ENCODE measurements at places on chromosomes 11 and 22. TPM values are rescaled to one million over a fixed set of nuclear protein-coding genes. Genes with fewer than 3 reads are reported as not detected.

Gene HEPHL1
- total RNA-seq = not detected

Gene LRRN4CL
- 0.39 TPM for total RNA-seq

Gene OSBP2
- 4.2 TPM for total RNA-seq

Gene TRPM5
- not detected for total RNA-seq

Gene KIAA0930
- total RNA-seq = 64.7 TPM

Gene CCDC157
- 2.9 TPM for total RNA-seq

Gene CFL1
- 939 TPM for total RNA-seq

Gene MYBPC3
- not detected for total RNA-seq

Gene SART1
- total RNA-seq = 45.5 TPM

Gene TIMP3
- total RNA-seq = 36.2 TPM

DNA sequence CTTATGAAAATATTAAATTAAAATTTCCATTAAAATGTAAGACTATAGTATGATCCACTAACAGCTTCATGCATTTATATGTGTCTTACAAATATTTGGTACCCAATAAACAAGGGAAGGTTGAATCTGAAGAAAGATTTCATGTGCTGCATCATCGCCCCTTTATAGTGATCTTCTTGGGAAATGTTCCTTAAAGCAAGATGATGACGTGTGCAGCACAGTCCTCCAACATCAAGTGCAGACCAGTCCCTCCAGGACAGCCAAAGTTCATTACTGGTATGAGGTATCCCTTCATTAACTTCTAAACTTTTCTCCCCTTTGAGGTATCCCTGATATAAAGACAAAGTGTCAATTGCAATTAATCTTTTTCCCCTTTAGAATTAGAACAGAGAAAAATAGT, 567.0 kb downstream of the METTL15 start:
- DNase-seq = no peak
- H3K4me1 ChIP-seq = peaks cover 16% of the 10 kb centered on the region
- H3K36me3 ChIP-seq = no peaks in the 10 kb centered on the region
- H3K27ac ChIP-seq = no peak overlapping the region
- H3K4me3 ChIP-seq = no peak overlapping the region

DNA sequence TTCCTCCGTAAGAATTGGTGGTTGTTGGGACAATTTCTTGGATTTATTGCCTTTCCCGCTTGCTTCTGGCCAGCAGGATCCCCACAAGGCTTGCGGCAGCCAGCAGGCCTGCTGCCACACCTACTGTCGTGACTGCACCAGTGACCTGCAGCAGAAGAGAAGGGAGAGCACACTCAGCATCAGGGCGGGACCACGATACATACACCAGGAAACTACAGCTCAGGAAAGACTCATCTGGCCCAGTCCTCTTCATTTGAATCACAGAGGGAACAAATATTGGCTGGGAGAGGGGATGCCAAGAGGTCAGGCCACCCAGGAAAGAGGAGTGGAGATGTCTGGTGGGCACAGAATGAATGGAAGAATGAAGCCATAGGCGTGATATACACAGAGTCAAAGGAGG, 10.3 kb downstream of the PLAAT2 start:
- no peak overlapping the region for H3K27ac ChIP-seq
- H3K4me1 ChIP-seq = no peaks in the 10 kb centered on the region
- no peaks in the 10 kb centered on the region for H3K36me3 ChIP-seq
- H3K27me3 ChIP-seq = peaks cover 29% of the 10 kb centered on the region
- DNase-seq = no peak

DNA sequence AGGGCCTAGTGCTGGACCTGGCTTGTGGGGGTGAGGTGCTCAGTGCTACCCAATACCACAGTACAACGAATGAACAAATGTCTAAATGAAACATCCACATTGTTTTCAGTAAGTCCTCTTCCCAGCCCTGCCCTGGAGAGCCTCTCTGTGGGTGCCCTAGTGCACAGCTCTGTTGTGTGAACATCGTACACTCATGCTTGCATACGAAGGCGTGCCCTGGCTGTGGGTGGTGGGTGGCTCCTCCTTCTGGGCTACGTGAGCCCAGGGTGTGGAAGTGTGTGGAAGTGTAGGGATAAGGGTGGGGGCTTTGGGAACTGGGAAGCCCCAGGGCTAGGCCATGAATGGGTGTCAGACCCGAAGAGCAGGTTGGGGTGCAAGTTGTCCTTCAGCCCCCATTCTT, 592 bp upstream of the NLRX1 start:
- peak overlapping the region; percentile 65 for H3K4me3 ChIP-seq
- H3K27ac ChIP-seq = no peak overlapping the region
- H3K36me3 ChIP-seq = no peaks in the 10 kb centered on the region
- no peak for DNase-seq
- no peaks in the 10 kb centered on the region for H3K27me3 ChIP-seq

DNA sequence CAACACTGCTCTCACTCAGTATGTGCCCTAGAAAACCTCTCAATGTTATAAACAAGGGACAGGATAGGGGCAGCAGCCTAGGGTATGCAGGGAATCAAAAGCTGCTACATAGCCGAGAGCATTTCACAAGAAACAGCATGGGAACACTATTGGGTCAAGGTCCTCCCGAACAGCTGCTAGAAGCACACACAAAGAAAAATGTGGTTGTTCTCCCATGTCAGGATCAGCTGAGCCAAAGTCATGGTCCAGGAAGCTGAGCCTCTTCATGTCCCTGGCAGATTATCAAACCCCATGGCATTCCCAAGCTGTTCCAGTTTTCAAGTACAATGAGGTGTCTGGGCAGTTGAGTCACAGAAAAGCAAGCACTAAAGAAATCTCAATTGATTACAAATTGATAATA, 21.0 kb upstream of the GDPD4 start:
- DNase-seq = no peak
- H3K4me3 ChIP-seq = no peak overlapping the region
- peaks cover 12% of the 10 kb centered on the region for H3K36me3 ChIP-seq

DNA sequence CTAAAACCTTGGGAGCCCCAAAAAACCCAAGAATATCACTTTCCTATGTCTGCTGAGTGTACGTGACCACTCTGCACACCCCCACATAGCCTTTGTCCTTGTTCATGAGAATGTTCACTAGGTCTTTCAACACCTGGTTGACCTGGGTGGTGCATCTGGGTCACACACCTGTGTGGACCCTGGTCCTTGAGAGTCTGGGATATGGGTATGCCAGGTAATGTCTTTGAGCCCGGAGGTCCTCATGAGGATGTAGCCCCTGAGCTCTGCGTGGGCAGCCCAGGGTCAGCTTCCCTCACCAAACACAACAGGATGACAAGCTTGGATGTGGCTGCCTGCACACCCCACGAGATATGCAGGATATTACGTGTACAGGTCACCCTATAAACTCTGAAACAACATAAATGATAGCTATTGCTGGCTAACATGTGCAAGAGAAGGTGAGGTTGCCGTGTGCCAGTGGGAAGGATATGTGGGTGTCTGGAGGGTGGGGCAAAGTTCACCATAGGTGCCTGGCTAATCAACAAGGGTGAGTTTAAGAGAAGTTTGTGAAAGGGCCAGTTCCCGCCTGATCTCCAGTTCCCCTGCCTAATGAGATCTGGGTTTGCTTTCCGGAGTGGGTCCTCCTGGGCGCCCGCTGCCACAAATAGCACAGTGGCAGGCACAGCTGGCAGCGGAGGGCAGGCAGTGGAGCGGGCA, 1.4 kb upstream of the PPARA start:
- H3K36me3 ChIP-seq = peaks cover 5% of the 10 kb centered on the region
- peaks cover 18% of the 10 kb centered on the region for H3K4me1 ChIP-seq
- DNase-seq = no peak
- H3K4me3 ChIP-seq = peak overlapping the region; percentile 81
- H3K27me3 ChIP-seq = peaks cover 7% of the 10 kb centered on the region
- peak overlapping the region; percentile 34 for H3K27ac ChIP-seq

GRCh38 chr11:125443767-125444311, 52.2 kb downstream of the FEZ1 start:
- peaks cover 19% of the 10 kb centered on the region for H3K4me1 ChIP-seq
- no peaks in the 10 kb centered on the region for H3K27me3 ChIP-seq
- no peaks in the 10 kb centered on the region for H3K36me3 ChIP-seq
- no peak overlapping the region for H3K27ac ChIP-seq
- DNase-seq = no peak

DNA sequence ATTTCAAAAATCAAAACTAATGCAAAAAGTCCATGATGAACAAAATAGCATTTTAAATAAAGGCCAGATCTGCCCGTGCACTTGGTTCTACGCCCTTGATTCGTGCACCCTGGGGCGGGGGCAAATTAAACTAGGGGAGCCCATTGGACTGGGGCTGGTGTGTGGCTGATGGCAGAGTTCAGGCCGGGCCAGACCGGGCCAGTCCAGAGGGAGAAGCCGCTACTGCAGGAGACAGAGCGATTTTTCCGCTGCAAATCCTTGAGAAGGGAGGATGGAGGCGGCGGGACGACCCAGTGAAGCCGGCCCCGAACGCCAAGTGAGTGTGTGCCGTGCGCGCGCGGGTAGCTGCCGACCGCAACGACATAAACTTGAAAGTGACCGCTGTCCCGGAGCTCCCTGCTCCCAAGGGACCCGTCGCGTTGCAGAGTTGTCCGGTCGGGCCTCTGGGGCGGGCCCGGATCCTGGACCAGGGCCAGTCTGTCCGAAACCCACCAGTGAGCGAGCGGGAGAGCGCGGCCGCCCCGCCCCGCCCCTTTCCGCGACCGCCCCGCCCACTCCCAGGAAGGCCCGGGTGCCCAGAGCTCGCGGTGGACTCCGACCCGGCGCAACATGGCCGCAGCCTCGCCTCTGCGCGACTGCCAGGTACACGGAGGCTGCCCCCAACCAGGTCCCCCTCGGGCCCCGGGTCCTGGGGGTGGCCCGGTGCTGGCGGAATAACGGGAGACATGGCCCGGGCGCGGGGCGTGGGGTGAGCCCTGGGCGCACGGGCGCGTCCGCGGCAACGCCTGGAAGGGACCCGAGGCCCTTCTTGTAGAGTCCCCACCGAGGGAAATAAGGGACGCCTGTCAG, at the start of gene TTC38:
TSS of gene TTC38 (plus strand) at position 578 of the 849 bp plus-strand sequence. CDS start at position 610, 32 bp downstream.
- peak within 1 kb of the TSS; percentile 82 for H3K27ac ChIP-seq

GRCh38 chr11:101296896-101297295, 167.3 kb upstream of the PGR start:
- DNase-seq = no peak
- H3K27ac ChIP-seq = no peak overlapping the region
- H3K27me3 ChIP-seq = peaks cover 4% of the 10 kb centered on the region
- no peak overlapping the region for H3K4me3 ChIP-seq

- peak; percentile 89 for DNase-seq
- peak overlapping the region; percentile 89 for H3K27ac ChIP-seq
- no peaks in the 10 kb centered on the region for H3K27me3 ChIP-seq
- H3K4me3 ChIP-seq = no peak overlapping the region
- H3K36me3 ChIP-seq = no peaks in the 10 kb centered on the region
Observed at GRCh38 chr11:94926698-94927237, 46.6 kb downstream of the CWC15 start.

- H3K27ac ChIP-seq = no peak overlapping the region
- H3K4me3 ChIP-seq = no peak overlapping the region
- peaks cover 2% of the 10 kb centered on the region for H3K4me1 ChIP-seq
- H3K27me3 ChIP-seq = peaks cover 3% of the 10 kb centered on the region
Observed at GRCh38 chr22:32987081-32987631, 71.0 kb downstream of the SYN3 start.

GRCh38 chr11:62402226-62402959, 16.4 kb upstream of the SCGB1A1 start:
- H3K4me3 ChIP-seq = no peak overlapping the region
- no peaks in the 10 kb centered on the region for H3K27me3 ChIP-seq
- H3K4me1 ChIP-seq = peaks cover 49% of the 10 kb centered on the region
- no peak for DNase-seq

DNA sequence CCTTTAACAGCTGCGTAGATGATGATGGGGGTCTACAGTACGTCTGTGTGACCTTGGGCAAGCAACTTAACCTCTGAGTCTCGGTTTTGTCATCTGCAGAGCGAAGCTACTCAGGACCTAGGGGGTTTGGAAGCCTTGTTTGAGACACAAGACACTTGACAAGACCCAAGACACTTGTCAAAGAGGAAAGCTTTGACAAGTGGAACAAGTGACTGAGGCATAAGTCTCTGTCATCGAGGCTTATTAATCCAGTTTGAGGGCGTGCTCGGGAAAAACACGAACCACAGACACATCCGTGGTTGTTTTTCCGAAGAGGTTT, 732 bp upstream of the PC start:
- no peak for DNase-seq
- H3K36me3 ChIP-seq = peaks cover 4% of the 10 kb centered on the region
- H3K4me3 ChIP-seq = peak overlapping the region; percentile 71
- H3K27ac ChIP-seq = peak overlapping the region; percentile 85
- peaks cover 28% of the 10 kb centered on the region for H3K4me1 ChIP-seq
- H3K27me3 ChIP-seq = no peaks in the 10 kb centered on the region

DNA sequence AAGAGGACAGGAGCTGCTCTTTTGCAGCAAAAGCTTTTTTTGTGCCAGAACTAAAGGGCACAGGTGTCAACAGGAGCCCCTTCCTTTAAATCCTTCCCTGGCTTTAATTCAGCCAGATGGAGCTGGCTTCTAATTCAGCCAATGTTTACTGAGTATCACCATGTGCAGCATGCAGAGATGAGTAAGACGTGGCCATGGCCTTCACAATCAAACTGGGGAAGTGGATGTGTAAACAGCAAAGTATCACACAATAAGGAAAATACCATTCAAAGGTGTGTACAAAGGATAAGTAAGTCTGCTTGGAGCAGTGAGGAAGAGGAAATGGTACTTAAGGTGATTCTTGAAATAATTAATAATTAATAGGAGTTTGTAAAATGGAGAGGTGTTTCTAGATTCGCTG, 243.4 kb downstream of the NXPE2 start:
- H3K4me1 ChIP-seq = no peaks in the 10 kb centered on the region
- no peaks in the 10 kb centered on the region for H3K36me3 ChIP-seq
- H3K27ac ChIP-seq = no peak overlapping the region
- H3K4me3 ChIP-seq = no peak overlapping the region

DNA sequence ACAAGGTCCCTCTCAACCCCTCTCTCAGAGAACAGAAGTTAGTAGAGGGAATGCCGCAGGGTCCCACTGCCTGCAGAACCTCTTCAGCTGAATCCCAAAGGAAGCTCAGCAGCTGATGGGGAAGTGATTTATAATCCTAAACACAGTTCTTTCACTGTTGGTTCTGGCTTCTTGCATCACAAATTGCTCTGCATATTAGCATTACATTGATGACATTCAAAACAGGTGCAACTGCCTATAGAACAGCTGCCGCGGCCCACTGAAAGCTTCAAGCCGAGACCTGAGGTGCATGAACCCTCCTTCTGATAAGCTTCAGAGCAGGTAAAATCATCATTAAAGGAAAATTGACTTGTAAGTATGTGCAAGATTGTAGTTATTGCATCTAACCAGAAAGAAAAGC, 75.2 kb upstream of the KIRREL3 start:
- peaks cover 22% of the 10 kb centered on the region for H3K27me3 ChIP-seq
- no peak overlapping the region for H3K27ac ChIP-seq
- no peak overlapping the region for H3K4me3 ChIP-seq

GRCh38 chr11:105612771-105613170, 2.9 kb downstream of the GRIA4 start:
- H3K4me1 ChIP-seq = peaks cover 26% of the 10 kb centered on the region
- no peaks in the 10 kb centered on the region for H3K36me3 ChIP-seq
- H3K27ac ChIP-seq = no peak overlapping the region
- no peak for DNase-seq
- H3K27me3 ChIP-seq = peaks cover 61% of the 10 kb centered on the region
- no peak overlapping the region for H3K4me3 ChIP-seq

DNA sequence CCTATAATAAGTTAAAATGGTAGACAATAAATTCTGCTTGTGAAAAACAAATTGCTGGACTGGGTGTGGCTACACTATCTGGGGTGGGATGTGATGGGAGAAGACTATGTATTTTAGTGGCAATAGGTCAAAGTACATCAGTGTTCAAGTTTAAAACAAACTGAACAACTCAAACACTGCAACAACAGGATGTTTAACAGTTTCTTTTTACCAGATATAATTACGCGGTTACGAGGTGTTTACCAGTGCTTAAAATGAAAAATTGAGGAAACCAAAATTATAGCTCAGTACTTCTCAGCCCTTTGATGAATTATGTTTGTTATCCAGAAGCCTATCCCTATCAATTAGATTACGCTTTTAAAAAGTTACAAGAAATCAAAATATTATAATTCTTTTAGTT, 3.2 kb downstream of the PRDM10 start:
- H3K4me3 ChIP-seq = no peak overlapping the region
- peaks cover 36% of the 10 kb centered on the region for H3K4me1 ChIP-seq
- H3K36me3 ChIP-seq = peaks cover 11% of the 10 kb centered on the region
- no peaks in the 10 kb centered on the region for H3K27me3 ChIP-seq
